ENCODE measurements at places on chromosomes 16 and 17.

- no peak for DNase-seq
Measured at GRCh38 chr17:67246653-67247415, 1.8 kb upstream of the HELZ start.

GRCh38 chr16:24053099-24053946 lies 202.8 kb upstream of the CACNG3 start:
- DNase-seq, result no peak

- no peak for DNase-seq
Measured at GRCh38 chr17:55688057-55688456, 34.6 kb downstream of the TMEM100 start.

- DNase-seq, result no peak
Measured at GRCh38 chr16:77574867-77575624, 140.2 kb upstream of the ADAMTS18 start.

GRCh38 chr17:41413982-41414381 lies 10.4 kb downstream of the KRT37 start:
- no peak for DNase-seq

Measured in NCI-H187 (cell line).